ENCODE measurements at places on chromosomes 1 and 21. TPM values are rescaled to one million over a fixed set of nuclear protein-coding genes. Genes with fewer than 3 reads are reported as not detected.

- no peak for DNase-seq
Observed at GRCh38 chr1:205013683-205014367, 29.2 kb upstream of the CNTN2 start.

Gene ARHGEF16
- total RNA-seq = 12.2 TPM

Gene REN
- not detected for total RNA-seq

Gene ANGPTL1
- 0.21 TPM for total RNA-seq

- no peak for DNase-seq
Observed at GRCh38 chr1:109877317-109877771, 33.3 kb upstream of the CSF1 start.

Gene LHX8
- not detected for total RNA-seq

Gene ZFP69B
- 14.3 TPM for total RNA-seq

GRCh38 chr1:205062319-205062718 lies 19.3 kb downstream of the CNTN2 start:
- no peak for DNase-seq

DNA sequence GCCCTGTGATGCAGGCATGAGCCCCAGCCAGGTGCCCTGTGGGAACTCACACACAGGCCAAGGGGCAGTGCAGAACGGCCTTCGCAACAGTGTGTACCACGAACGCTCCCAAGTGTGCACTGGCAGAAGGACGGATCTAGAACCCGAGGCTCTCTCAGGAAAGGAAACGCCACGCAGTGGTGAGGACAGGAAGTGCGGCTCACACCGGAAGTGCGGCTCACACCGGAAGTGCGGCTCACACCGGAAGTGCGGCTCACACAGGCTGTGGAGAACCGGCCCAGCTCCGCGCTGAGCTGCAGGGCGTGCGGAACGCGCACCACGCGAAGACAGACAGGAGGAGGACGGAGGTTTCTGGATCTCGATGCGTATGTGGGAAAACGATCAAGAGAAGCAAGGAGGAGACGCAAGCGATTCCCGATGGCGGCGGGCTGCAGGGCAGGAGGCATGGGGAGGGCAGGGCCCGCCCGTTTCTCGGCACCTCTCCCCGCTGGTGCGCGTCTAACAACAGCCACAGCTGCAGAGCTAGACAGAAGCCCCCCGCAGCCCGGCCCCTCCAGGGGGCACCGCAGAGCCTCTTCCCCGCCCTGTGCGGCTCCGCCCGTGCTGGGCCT lies 35.9 kb upstream of the TMEM52 start:
- no peak for DNase-seq
